NCI-H510A treated with DMSO at 0.1 percent for 48 hours (cell line): ENCODE measurements at places on chromosomes 16 and 17.

- DNase-seq, result no peak
Observed at GRCh38 chr17:77726549-77727006, 231.9 kb upstream of the TNRC6C start.

GRCh38 chr16:88346680-88347505, 35.9 kb upstream of the ZNF469 start:
- no peak for DNase-seq

GRCh38 chr17:72409405-72410002, 288.7 kb downstream of the SOX9 start:
- no peak for DNase-seq

- DNase-seq, result no peak
Observed at GRCh38 chr17:81229666-81229920, 6.8 kb upstream of the CEP131 start.

DNA sequence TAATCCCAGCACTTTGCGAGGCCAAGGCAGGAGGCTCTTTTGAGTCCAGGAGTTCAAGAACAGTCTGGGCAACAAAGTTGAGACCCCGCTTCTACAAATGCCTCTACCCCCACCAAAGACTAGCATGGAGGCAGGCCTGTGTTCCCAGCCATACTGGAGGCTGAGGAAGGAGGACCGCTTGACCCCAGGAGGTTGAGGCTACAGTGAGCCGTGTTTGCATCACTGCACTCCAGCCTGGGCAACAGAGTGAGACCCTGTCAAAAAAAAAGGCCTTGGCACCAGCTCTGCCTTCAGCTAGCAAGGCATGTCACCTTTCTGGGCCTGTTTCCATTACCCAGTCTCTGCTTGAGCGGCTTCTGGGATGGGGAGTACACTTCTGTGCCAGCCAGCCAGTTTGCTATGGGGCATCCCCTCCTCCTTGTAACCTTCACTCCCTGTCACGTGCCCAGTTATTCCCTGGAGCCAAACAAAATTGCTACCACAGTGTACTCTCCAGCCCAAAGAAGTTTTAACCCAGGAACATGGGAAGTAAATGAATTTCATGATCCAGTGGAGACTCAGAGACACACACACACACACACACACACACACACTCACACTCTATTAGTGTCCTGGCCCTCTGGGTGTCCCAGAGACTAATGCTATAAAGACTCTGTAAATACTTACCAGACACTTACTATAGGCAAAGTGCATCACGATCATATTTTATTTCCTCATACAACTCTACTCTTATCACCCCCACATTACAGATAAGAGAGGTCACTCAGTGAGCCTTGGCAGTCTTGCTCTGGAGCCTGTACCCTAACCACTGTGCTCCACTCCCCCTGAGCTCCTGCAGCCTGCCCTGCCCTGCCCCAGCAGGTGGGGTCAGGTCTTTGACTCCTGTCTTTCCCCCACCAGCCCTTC, 2.5 kb downstream of the CISD3 start:
- no peak for DNase-seq

GRCh38 chr16:76193906-76194615, 83.1 kb upstream of the CNTNAP4 start:
- no peak for DNase-seq

DNA sequence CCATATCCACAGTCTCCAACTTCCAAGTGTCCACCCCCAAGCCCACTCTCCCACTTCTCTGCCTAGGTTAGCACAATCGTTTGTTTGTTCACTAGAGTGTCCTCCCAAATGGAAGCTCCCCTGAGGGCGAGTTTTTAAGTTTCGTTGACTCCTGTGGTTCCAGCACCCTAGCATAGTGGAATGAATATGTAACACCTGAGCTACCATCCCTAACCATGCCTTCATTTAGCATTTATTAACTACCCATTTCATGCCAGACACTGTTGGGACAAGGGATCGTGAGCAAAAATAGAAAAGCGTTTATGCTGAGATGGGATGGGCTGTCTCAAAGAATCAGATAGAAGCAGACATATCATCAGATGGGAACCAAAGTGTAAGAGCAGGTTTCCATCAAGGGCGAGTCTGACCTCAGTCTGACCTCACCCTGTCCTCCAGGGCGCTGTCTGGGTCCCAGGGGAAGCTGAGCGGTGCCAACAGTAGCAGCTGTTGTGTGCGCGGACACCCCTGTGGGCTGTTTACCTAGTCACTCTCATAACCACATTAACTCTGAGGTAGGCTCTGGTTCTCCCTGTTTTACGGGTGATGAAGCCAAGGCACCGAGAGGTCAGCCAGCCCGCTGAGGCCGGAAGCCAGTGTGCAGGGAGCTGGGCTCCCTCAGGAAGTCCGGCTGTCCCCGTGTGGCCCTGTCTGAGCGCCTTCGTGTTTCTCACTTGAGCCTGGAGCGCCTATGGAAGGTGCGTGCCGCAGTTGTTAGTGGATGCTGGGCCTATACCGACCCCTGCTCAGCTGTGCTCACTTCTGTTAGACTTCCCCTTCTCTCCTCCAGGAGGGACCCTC, 6.2 kb downstream of the CNP start:
- DNase-seq, result peak; percentile 39

DNA sequence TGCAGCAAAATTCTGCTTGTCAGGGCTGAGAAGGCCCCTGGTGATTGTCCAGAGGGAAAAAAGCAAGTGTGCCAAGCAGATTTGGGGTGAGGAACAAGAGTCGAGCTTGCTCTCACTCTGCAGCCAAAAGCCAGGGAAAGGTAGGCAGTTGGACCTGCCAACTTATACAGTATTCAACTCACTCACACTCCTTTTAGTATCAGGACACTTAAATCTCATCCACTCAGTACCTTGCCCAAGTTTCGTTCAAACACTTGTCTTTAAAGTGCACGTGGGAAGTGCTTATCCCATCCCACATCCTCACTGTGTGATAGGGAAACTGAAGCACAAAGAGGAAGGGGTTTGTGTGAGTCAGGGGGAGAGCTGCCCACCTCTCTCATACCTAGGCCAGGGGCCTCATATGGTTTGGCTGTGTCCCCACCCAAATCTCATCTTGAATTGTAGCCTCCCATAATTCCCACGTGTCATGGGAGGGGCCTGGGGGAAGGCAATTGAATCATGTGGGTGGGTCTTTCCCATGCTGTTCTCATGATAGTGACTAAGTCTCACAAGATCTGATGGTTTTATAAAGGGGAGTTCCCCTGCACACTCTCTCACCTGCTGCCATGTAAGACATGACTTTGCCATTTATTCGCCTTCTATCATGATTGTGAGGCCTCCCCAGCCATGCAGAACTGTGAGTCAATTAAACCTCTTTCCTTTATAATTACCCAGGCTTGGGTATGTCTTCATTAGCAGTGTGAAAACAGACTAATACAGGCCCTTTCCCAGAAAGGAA, 25.6 kb upstream of the CES5A start:
- no peak for DNase-seq

DNA sequence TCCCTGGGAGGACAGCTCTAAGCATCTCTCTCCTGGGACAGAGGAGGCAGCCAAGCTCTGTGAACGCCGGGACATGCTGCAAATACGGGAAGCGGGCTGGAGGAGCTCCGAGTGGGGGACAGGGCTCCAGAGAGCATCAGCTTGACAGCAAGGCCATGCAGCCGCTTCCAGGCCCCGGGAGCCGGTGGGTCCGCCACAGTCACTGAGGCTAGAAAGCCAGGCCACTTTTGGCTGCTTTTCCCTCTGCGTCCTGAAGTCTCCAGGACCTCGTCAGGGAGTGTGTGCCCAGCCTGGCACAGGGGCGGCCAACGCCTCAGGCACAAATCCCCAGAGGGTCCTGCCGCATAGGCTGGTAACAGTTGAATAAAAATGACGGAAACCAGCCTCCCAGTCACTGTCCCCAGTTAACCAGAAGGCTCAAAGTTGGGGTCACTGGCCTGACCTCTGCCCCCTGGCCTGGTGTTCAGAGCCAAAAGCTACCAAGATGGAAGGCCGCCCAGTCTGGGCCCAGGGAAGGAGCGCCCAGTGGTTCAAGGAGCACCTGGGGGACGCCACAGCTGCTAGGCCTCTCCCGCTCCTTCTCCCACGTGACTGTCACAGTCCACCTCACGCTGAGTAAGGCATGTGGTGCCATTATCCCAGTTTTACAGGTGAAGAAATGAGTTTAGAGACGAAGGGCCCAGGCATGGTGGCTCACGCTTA, 3.2 kb upstream of the TRIM65 start:
- DNase-seq, result no peak

- no peak for DNase-seq
Observed at GRCh38 chr17:21218831-21219380, 4.9 kb upstream of the TMEM11 start.

DNA sequence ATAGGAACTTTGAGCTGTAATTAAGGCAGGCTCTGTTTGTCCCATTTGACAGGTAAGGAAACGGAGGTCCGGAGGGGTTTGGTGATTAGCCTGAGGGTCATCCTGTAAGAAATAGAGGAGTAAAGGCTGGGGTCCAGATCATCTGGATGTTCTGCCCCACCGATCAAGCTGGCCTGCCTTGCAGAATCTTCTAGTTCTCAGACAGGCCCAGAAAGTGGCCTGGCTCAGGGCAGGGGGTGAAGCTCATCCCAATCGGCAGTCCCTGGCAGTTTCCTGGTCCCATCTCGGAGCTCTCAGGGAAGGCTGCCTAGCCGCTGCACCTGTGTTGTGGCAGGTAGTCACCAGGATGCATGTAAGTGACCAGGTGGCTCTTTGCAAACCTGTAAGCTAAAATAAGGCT, 4.2 kb downstream of the PIMREG start:
- no peak for DNase-seq

- DNase-seq, result no peak
Observed at GRCh38 chr16:23491490-23492391, 18.6 kb downstream of the GGA2 start.

- no peak for DNase-seq
Observed at GRCh38 chr16:31335431-31335830, 19.5 kb upstream of the ITGAX start.

DNA sequence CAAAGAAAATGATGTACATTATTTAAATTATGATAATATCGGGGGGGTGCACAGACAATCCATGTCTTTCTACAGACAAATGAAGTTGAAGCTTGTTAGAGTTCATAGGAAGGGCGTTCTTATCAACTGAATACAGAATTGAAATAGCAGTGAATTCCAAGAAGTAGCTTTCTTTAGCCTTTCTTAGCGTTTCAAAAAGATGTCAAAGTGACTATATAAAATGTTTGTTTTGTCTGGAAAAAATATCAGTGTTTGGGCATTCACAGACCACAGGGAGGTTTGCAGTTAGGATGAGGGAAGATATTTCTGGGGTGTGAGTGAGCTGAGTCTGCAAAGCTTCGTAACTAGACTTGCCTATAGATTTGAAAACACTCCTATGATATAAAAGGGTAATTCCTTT, 55.0 kb downstream of the STX8 start:
- no peak for DNase-seq

- DNase-seq, result no peak
Observed at GRCh38 chr16:3734758-3735221, 17.5 kb upstream of the TRAP1 start.

DNA sequence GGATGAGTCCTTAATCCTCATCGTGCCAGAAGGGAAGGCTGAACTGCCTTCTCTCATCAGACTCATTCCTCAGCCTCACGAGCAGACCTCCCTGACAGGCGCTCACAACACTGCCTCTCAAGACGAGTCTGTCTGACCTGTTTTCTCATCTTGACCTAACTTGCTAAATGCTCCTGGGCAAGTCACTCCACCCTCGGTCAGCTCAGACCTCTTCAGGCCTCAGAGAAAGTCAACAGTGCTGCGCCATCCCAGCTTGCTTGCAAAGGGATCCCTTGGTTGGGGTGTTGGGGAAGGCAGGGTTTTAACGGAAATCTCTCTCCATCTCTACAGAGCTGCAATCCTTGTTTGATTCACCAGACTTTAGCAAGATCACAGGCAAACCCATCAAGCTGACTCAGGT, 15.0 kb downstream of the SERPINF1 start:
- DNase-seq, result no peak

DNA sequence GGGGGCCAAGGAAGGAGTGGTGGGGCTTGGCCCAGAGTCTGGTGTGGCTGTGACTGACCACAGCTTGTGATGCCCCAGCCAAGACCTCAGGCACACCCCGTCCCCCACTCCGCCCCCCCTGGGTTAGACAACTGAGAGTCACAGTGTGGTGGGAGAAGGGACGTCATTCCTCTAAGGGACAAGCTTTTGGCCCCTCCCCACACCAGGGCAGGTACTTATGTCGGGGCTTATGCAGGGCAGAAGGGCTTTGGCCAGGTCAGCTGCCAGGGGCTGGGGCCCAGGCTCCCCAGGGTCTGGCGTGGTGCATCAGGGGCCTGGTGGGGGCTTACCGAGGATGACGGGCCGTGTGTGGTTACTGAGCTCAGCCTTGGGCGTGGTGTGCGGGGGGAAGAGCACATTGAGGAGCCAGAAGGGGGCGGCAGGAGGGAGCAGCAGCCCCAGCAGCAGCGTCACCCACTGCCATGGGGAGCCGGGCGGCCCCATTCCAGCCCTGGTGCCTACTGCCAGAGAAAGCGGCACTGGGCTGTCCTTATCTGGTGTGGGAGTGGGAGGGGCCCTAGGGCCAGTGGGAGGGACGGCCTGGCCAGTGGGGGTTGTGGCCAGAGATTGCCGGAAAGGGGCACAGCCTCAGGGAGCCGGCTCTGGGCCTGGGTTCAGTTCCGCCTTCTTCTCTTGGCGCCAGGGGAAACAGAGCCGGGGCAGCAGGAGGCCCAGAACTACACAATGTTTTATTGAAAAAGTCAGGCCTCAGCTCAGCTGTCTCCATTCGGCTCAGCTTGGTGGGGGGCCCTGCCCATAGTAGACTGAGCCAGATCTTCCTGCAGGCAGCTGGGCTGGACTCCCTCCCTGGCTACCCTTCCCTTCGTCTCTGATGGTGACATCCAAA, at the start of gene LCAT:
TSS of gene LCAT (minus strand) at position 502 of the 886 bp plus-strand sequence. CDS start at position 483, 19 bp downstream.
- DNase-seq, result no peak

GRCh38 chr17:77473615-77474226, 333.0 kb downstream of the SEC14L1 start:
- no peak for DNase-seq

DNA sequence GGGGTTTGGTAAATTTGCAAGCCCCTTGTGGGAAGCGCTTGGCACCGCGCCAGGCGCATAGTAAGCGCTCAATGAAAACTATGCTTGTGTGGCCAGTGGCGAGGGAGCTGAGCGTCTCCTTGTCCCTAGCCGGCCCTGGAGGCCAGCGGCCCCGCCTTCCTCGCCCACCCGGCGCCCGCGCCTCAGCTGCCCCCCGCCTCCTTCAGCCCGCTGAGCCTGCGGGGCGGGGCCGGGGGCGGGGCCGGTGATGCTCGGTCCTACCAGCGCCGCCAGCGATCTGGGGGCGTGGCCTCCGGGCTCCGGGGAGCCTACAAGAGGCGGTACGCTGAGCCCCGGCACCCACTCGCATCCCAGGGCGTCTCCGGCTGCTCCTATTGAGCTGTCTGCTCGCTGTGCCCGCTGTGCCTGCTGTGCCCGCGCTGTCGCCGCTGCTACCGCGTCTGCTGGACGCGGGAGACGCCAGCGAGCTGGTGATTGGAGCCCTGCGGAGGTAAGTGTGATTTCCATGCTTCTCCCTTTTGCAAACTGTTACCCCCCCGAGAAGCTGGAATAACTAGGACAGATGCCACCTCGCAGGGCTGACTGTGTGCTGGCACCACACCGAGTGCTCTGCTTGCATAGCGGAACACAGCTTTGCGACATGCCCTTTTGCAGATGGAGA, at the start of gene CRISPLD2:
TSS of gene CRISPLD2 (plus strand) at position 342 of the 661 bp plus-strand sequence. CDS start 18,511 bp downstream, outside the sequence.
- peak; percentile 92 for DNase-seq
